ENCODE measurements at places on chromosomes 2 and 18.

- DNase-seq: no peak
Observed at GRCh38 chr2:155301221-155301620, 602.7 kb downstream of the KCNJ3 start.

DNA sequence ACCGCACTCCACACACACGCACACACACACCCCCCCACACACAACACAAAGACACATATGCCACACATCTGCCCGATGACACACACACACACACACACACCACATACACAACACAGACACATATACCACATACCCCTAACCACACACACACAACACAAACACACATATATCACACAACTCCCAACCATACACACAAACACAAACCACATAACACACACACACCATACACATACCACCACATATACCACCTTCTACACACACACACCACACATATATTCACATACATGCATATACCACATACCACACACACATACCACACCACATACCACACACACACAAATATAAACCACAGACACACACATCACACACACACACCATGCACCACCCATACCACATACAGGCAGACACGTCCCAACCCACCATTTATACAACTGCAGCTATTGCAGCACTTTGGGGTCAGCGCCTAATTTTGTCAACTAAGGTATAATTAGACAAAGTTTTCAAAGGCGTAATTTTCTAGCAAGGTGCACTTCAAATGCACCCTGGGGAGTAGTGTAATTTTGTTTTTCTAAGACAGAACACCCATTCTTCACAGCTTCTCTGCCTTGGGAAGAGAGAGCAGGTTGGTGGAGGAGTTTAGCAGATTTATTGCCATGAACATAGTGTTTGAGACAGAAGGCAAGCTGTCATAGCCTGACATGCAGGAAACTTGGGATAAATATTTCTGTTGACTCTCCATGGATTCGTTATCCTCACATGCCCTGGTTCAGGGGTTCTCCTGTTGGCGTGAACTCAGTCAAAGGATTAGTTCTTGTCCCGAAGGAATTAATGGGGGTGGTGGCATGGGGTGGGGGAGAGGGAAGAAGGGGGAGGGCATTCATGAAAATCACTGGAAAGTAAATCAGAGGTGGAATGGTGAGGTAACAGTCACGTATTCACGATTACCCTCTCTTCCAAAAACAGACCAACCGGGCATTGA lies 416.1 kb downstream of the LPIN1 start:
- DNase-seq: no peak

GRCh38 chr2:7403092-7403775 lies 486.0 kb downstream of the RNF144A start:
- no peak for DNase-seq

- no peak for DNase-seq
Observed at GRCh38 chr2:156115338-156115737, 217.2 kb downstream of the NR4A2 start.

DNA sequence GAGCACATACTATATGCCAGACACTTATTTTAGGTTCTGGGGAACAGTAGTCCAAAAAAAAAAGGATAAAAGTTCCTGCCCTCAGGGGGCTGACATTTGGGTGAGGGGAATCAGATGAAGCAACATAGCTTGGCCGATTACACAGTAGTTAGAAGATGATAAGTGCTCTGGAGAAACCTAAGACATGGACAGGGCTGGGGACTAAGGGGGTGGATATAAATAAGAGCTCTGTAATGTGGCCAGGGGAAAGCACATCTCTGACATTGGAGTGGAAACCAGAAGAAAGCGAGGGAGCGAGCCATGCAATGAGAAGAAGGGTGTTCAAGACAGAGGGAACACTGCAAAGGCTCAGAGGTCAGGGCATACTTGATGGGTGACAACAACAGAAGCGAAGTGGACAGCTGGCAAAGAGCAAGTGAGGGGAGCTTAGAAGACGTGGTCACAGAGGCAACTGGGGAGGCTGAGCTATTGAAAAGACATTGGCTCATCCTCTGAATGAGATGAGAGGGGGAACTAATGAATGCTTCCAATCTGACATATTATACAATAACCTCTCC lies 11.4 kb downstream of the TMEM182 start:
- DNase-seq: no peak

DNA sequence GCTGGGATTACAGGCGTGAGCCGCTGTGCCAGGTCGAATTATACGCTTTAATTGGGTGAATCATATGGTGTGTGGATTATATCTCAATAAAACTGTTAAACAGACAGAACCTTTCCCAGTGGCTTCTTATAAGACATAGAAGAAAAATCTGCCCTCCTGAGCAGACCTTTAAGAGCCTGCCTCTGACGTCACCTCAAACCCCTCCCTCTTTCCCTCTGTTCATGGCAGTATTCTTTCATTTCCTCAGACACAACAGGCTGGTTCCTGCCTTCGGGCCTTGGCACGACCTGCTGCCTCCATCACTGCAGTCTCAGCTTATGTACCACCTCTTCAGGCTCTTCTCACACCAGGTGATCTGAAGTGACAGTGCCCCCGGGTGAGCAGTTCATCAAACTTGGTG lies 14.0 kb upstream of the PDIA6 start:
- no peak for DNase-seq

DNA sequence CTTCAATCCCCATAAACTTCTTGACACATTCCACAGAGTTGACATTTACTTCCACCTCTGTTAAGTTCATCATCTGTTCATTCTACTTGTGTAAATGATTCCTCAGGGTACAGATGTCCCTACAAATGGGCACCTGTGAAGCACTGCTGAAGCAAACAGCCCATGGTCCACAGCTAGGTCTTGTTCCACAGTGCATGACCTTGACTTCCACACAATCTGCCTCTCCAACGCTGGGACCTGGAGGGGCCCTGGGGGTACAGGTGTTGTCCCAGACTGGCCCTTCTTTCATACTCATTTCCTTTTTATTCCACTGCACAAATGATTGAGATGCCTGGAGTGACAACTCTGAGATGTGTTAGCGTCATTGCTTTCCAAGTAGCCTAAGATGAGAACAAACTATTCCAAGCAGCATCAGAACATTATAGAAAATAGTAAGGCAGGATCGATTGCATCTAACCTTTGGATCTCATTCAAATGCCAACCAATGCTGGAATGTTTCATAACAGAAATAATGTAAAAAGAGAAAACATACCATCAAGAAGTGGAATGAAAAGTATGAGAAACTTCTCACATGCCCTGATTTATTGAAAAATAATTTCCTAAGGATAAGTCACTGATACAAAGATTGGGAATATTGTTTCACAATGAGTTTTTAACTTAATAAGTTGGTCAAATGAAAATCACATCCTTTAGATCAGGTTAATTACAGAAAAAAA lies 31.2 kb downstream of the PIEZO2 start:
- no peak for DNase-seq

DNA sequence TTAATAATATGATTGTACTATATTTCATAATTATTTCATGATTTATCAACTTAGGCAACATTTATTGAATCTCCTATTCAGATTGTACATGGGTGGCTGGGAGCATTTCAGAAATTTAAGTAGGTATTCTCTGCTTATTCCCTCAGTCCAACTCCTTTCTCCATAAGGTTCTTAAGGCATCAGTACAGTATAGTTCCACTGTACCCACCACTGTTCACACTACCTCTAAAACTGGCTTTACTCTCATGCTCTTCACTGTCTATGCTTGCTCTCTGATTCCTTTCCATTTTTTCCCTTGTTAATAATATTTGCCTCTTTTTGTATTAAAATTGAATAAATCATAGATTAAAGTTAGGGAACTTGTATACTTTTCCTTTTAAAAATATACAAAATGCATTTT lies 89.8 kb downstream of the EHBP1 start:
- no peak for DNase-seq
